ENCODE measurements at places on chromosomes 13 and 19. TPM values are rescaled to one million over a fixed set of nuclear protein-coding genes. Genes with fewer than 3 reads are reported as not detected.

Gene IL4I1
- 0.13 TPM for total RNA-seq

Gene C3
- 1.1 TPM for total RNA-seq

Gene SWSAP1
- total RNA-seq = 0.31 TPM

Gene PPFIA3
- 1.8 TPM for total RNA-seq

Gene FKRP
- 13.6 TPM for total RNA-seq

Gene KLK14
- not detected for total RNA-seq

Gene FPR2
- not detected for total RNA-seq

Gene OR7D2
- total RNA-seq = 0.06 TPM

Gene RDH8
- total RNA-seq = not detected

Gene PNMA8B
- total RNA-seq = 2.1 TPM

Gene ZNF773
- total RNA-seq = 16.5 TPM

All from aortic smooth muscle cell (primary cell).